ENCODE measurements at places on chromosomes 5 and 9.
A peak's percentile ranks its signal among the peaks of the same experiment; 100 is the strongest.

DNA sequence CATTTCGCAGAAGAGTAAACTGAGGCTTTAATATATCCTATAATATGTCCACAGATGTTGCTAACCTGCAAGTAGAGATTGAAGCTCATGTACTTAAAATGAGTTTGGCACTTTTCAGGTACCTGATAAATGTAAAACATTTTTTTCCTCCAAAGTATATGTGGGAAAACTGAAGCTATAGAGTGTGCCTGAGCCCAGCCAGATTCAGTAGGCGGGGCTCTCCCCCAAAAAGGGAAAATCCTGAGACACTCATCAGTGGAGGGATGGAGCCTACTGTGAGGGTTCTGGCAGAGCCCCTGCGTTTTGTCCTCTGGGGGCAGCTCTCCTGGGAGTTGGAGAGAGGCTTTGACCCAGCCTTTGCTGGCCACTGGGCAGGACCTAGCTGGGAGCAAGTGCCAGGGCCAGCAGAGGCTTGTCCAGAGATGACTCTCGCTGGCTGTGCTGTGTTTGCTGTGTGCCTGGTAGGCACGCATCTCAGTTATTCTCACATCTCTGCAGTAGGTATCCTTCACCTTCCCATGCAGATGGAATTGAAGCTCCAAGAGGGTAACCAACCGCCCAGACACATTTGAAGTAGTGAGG, 81.1 kb upstream of the SPRY4 start:
- DNase-seq, result no peak

GRCh38 chr9:104725014-104725413, 22.5 kb upstream of the NIPSNAP3A start:
- DNase-seq, result no peak

GRCh38 chr9:95507464-95508241, 9.1 kb downstream of the PTCH1 start:
- peak; percentile 74 for DNase-seq

DNA sequence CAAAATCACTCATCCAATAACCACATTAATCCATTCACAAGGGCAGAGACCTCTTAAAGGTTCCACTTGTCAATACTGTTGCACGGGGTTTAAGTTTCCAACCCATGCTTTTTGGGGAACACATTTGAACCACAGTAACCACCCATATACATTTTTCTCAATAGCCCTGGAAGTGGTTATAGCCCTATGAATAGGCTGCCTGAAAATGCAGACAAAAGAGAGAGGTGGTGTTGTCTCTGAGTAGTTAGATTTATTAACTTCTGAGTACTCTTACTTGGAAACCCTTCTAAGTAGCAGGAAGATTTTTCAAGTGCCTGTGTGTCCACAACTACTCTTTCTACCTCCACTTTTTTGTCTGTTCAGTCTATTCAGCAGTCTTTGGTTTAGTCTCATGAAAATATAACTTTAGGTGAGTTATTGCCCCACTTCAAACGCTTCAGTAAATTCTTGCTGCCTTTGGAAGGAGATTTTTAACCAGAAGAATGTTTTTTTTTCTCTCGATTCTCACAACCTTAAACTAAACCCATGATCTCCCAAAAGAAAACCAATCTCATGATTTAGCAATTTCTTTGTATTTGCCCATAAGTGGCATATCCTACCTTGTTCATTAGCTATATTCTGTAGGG, 42.6 kb downstream of the ARHGEF28 start:
- DNase-seq, result no peak

DNA sequence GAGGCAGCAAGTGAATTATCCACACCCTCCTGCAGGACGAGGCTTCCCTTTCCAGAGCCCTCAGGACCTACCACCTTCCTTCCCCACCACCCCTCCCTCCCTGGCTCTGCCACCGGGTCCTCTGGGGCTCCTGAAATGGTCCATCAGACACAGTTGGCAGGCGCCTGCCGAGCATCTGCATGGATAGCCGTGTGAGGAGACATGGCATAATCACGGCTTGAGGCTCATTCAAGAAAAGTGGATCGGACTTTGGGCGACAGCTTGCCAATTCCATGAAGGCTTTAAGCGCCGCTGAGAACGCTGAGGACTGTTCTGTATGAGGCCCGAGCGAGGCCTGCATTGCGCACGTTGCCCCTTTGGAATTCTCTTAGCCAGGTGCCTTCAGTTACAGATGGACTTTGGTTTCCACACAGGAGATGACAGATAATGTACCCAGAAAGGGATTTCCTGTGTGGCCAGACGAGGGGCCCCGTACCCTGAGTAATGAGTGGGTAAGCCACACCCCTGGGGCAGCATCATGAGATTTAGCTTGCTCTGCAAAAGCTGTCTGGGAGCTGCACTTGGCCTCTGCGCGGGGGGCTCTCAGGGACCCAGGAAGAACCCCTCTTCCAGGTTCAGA, 179.8 kb downstream of the OLFM1 start:
- peak; percentile 54 for DNase-seq

DNA sequence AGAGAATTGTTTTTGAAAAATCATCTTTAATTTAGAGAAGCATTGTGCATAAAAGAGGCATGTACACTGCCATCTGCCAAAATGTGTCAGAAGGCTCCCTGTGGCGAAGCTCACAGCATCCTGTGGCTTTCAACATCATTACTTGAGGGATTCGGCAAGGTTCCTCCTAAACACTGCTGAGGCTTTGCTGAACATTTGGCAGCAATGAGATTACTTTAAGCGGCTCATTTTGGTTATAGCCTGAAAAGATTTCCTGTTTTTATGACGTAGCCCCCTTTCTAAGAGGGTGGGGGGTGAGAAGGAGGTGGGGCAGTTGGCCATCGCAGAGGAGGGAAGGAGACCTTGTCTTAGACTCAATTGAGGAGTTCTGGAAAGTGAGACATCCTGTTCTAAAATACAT, 469.4 kb downstream of the RASEF start:
- no peak for DNase-seq

GRCh38 chr5:2259494-2260107, 376.9 kb upstream of the IRX4 start:
- DNase-seq, result no peak

GRCh38 chr9:84293001-84293798, 47.4 kb downstream of the SLC28A3 start:
- no peak for DNase-seq

DNA sequence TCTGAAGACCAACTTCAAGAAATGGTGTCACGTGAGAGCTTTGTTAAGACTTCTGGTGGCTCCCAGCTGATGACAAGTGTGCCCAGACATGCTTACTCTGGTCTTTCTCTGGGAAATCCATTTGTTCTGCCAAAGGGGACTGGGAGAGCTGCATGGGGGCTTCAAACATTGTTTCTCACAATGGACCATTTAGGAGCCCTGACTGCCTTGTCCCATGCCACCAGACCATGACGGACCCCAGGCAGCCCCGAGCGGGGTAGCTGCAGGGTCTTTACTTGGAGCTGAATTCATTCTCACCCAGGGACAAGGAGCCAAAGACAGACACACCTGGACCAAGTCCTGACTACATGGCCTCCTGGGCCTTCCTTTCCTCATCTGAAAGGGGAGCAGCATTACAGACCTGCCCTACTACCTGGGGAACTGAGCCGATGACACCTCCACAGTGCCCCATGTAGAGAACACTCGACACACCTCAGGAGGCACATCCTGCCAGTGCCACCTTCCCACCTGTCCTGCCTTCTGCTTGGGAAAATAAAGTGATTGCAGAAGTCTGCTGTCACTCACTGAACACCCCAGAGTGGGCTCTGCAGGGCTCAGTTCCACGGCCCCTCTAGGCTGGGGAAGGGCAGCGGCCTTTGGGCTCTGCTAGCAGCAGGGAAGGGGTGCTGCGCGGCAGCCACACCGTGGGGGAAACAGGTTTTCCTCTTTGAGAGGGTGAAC, 169.0 kb downstream of the DAB2IP start:
- DNase-seq, result no peak

DNA sequence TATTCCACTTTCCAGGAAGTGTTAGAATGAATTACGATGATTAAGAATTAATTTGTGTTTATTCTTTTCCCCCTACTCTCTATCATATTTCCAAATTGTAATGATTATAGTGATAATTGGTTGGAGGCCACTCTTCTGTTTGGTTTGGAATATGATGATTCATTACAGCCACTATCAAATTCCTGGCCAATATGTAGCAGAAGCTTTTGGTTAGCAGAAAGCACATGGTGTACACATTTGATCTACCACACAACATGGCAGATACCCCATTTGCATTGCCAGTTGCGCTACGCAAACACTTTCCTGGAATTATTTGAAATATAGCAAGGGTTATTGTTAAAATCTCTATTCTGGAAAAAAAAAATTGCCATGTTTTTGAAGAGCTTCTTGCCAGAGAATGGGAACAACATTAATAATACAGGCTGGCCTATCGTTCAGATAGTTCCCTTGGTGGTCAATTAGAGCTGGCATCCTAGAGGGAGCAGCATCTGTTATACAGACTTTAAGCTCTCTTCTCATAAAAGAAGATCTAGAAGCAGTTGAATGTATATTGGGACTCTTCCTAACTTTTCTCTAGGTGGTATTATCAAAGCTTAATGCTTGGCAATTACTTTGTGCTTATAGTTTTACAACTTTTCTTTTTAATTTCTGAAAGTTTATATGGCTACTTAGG, 455.0 kb upstream of the ACTBL2 start:
- DNase-seq, result no peak

DNA sequence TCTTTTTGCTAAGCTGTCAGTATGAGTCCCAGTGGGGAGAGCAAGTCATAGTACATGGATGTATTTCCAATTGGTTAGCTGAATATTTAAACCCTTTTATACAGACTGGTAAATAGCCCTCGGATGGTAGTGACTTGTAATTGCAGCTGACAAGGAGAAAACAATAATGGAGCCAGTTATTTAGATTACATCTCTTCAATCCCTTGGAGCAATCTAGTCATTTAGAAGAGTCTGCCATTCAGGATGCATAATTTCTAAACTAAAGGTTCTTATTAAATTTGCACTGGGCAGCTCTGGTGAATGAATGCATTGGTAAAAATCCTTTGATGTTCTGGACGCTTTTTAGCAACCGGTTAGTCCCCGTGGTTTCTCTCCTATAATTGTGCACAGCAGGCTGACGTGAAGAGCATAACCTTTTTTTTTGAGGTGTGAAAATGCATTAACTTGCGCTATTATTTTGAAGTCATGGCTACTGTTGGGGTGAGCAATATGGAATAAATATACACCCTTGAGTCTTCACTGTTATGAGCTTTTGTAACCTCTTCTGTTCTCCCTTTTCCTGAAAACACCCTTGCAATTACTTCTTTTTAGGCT, 158.6 kb upstream of the CD180 start:
- peak; percentile 9 for DNase-seq

DNA sequence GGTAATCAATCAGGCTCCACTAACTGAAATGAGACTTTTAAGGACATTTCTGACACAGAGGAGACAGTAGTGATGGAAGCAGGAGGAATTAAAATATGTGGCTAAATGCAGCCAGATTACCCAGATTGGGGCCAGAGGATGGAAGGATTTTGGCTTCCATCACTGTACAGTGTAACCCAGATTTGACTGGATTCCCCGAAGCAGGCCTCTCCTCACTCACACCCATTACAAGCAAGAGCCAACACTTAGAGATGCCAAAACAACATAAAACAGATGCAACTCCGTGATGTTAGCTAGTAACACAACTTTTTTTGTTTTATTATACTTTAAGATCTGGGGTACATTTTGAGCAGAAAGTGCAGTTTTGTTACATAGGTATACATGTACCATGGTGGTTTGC, 17.6 kb downstream of the TEK start:
- no peak for DNase-seq

- DNase-seq, result no peak
These were observed 590.2 kb upstream of the MEF2C start for GRCh38 chr5:89473196-89473595.

GRCh38 chr5:69467442-69468225, 25.0 kb upstream of the OCLN start:
- no peak for DNase-seq

DNA sequence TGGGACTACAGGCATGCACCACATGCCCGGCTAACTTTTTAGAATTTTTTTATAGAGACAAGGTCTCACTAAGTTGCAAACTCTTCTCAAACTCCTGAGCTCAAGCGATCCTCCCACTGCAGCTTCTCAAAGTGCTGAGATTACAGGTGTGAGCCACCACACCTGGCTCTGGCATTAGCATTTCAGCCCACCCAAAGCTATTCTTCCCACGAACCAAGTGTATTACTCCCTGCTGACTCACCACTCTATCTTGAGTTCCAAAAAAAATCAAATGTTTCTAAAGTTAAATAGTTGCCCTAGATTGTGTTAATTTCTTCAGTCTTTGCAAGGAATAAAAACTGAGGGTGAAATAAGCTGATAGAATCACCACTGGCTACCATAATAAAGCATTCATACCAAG, 205.5 kb downstream of the ARRDC3 start:
- DNase-seq, result no peak

GRCh38 chr5:24609706-24610105, 35.1 kb downstream of the CDH10 start:
- DNase-seq, result no peak

- no peak for DNase-seq
These were observed 147.5 kb downstream of the PAM start for GRCh38 chr5:102902647-102903046.

GRCh38 chr5:64914396-64914795, 145.7 kb downstream of the CWC27 start:
- no peak for DNase-seq

DNA sequence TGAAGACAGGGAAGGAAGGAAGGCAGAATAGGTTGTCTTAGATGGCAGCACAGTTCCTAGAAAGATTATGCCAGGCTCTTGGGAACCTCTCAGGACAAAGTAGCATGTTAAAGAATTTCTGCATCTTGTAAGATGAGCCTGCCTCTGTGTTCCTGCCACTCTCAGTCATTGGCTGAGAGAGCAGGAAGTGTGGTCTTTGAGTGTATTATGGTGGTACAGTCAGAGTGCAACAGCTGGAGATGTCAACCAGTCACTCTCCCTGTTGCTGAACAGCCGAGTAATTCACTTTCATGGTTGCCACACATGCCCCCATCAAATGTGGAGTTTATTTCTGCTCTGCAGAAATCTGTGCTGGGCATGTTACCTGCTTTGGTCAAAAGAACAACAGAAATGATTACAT, 659.6 kb upstream of the RIOK2 start:
- no peak for DNase-seq

- peak; percentile 25 for DNase-seq
These were observed 12.5 kb downstream of the TRIM7 start for GRCh38 chr5:181192337-181193046.

GRCh38 chr9:96877269-96877668, 23.0 kb upstream of the ZNF782 start:
- peak; percentile 23 for DNase-seq

- DNase-seq, result no peak
These were observed 12.4 kb upstream of the CCDC112 start for GRCh38 chr5:115308815-115309214.

DNA sequence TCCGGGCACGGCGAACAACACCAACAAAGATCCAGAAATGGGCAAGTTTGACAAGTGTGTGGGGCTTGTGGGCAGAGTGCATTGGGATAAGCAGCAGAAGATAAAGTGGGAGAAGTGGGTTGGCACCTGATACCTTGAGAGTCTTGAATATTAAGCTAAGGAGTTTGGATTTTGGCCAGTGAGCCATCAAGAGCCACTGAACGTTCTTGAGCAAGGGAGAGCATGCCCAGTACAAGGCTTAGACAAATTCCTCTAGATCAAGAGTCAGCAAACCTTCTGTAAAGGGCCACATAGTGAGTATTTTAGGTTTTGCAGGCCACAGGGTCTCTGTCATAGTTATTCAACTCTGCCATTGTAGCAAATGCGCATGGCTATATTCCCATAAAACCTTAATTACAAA, 26.6 kb upstream of the TRMT10B start:
- no peak for DNase-seq
